ENCODE measurements at places on chromosomes 13 and 19.

DNA sequence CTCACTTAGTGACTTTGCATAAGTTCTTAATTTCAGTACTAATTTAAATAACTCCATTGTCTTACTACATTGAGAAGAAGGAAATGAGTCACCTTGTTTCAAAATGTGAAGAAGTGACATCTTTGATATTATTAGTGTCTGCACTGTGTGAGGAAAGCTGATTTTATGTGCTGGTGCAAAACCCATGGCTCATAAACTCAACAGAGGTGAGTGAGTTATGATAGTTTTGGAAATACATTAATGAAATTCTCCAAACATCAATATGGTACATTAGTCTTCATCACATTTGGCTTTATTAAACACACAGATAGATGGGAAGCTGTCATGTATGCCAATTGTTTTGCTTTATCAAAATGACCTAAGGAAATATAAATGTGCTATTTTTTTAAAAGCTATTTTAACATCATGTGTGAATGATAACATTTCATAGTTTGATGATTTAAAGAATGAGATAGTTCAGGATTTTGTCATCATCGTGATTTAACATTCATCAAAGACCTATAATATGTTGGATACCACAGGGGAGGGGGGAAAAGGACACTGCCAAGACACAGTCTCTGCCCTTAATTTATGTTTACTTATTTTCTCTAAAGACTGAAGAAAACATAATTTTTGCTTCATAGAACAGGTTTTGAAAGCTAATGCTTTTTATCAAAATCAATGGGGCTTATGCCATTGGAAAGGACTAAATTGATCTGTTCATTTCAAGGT, 902.3 kb upstream of the SLITRK1 start:
- no peak for DNase-seq

DNA sequence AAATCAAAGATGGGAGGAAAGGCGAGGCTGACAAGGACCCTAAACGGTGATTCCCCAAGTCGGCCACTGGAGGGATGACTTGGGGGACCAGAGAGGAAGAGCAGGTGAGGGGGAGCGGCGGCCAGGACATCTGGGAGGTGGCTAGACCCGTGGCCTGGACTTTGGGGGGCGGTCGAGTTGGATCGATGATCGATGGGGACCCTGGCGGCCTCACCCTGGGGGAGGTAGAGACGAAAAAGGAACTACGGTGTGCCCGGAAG, 7.7 kb upstream of the CIRBP start:
- DNase-seq, result no peak

DNA sequence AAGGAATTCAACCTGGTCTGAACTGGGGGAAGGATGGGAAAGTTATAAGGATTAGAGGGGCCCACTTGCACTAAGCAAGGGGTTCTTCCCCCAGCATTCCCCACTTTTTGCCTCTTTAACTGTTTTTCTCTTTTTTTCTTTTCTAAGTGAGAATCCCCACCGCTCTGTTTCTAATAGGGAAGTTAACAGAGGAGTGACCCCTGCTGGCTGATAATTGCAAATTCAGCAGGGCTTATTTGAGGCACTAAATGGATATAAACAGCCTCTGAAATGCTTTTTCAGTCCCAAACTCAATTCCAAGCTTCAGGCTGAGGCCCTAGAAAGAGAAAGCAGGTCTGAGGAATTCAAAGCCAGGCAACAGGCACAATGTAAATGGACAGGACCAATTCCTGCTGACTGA, 38.2 kb upstream of the CEACAM21 start:
- DNase-seq, result no peak

GRCh38 chr13:101841698-101842097, 389.2 kb downstream of the ITGBL1 start:
- DNase-seq, result no peak

DNA sequence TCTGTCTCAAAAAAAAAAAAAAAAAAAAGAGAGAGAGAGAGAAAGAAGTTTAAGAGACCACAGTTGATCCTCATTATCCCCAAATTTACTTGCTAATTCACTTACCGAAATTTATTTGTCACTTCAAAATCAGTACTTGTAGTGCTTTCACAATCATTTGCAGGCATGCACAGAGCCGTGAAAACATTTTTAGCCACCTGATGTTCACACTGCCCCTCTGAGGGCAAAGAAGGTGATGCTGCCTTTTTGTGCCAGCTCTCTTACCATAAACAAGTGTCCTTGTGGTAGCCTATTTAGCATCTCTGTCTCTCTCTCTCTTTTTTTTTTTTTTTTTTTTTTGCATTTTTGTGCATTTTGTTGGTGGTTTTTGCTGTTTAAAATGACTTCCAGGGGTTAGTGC, 24.1 kb upstream of the CASP14 start:
- DNase-seq, result no peak

DNA sequence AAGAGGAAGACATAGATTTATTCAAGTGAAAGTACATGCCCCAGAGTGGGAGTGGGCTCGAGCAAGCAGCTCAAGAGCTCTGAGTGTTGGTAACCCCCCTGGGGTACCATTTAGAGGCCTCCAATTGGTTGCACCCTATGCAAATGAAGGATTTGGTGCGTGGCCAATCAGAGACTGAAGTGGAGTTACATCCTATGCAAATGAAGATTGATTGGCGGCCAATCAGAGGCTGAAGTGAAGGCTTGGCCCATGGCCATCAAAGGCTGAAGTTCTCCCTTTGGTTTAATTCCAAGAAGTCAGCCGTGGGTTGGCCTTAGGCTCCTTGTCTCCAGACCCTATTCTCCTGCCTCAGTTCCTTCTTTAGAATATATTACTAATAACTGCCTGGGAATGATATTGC, 12.9 kb upstream of the IGFL1 start:
- no peak for DNase-seq

GRCh38 chr19:36140304-36141038, 605 bp downstream of the CAPNS1 start:
- peak; percentile 11 for DNase-seq
